Activated CD4-positive, alpha-beta T cell treated with anti-CD3 and anti-CD28 coated beads, Interleukin-2, amount 50 U/mL, for 16 hours (primary cell): ENCODE measurements at places on chromosomes 13 and 19.

- no peak for DNase-seq
Measured at GRCh38 chr13:28501547-28501946, 6.6 kb upstream of the FLT1 start.

- peak; percentile 5 for DNase-seq
Measured at GRCh38 chr13:110154410-110154933, 152.5 kb downstream of the COL4A1 start.

DNA sequence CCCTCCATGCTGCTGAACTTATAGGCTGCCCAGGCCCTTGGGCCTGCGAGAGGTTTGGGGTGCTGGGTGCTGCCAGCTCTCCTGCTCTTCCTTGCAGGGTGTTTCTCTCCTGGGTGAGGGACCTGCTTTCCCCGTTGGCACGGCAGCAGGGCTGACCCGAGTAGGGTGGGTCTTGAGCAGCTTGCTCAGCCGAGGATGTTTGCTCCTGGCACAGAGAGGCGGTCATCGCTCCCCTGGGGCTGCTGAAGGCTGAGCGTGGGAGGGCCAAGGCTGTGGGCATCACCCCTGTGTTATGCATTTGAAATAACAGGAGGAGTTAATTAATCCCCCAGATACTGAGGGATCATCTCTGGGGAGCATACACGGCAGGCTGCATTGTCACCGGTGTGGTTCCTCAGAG lies 5.3 kb downstream of the KCTD15 start:
- no peak for DNase-seq

- no peak for DNase-seq
Measured at GRCh38 chr19:4292515-4292914, 9.7 kb downstream of the TMIGD2 start.

DNA sequence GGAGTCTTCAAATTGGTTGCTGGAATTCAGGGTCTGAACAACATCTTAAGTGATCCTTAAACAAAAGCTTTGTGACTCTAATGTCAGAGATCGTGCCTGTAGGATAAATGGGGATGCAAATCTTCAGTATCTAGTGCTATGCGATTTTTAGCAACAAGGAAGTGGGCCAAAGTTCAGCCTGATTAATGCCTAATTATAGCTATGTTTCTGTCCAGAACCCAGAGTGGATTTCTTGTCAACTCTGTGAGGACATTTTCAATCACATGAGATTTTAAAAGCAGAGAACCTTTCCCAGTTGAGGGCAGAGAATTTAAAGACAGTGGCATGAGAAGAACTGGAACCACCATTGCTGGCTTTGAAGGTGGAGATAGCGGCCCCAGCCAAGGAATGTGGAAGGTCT lies 84.3 kb upstream of the PCDH9 start:
- no peak for DNase-seq
